Right cardiac atrium (tissue), 5 donors: ENCODE measurements at places on chromosomes 12 and 14. TPM values are rescaled to one million over a fixed set of nuclear protein-coding genes. Genes with fewer than 3 reads are reported as not detected.

DNA sequence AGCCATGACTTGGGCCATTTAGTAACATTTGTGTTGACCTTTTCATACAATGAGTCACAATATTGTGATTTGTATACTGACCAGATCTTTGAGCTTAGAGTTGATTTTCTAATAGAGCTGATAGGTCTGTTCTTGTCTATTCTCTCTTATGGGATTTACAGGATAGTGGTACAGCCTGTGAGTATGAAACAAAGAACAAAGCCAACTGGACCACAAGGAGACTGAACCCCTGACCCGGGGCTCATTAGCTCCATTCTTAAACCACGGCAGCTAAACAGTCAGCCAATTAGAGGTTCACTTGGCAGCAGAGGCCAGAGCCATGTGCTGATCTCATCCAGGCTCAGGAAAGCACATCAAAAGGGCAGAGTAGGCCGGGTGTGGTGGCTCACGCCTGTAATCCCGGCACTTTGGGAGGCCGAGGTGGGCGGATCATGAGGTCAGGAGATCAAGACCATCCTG, 59.1 kb upstream of the GNPNAT1 start:
- no peak for DNase-seq

DNA sequence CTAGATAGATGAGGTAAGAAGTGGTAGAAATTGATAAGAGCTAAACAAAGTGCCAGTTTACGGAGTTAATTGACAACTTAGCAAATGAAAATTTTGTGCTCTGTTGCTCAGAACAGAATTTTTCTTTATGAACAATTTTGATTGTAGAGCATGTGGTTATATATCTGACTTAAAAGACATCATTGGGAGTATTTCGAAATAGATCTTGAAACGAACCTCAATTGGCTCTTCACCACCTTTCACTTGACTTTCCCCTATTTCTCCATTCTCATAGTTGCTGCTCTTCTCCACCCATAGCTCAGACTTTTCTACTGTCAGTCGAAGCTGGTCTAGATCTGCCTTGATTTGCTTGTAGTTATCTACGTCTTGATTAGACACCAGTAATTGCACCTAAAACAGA, 212.1 kb downstream of the ITPR2 start:
- DNase-seq: no peak

- no peak for DNase-seq
These were observed 1.9 kb upstream of the RAB35 start for GRCh38 chr12:120118321-120119061.

The INHBC gene
- not detected for total RNA-seq

- DNase-seq: peak; percentile 70
These were observed 459 bp downstream of the NUAK1 start for GRCh38 chr12:106138357-106138632.

The GPRC5A gene
- total RNA-seq: 4.9 TPM

DNA sequence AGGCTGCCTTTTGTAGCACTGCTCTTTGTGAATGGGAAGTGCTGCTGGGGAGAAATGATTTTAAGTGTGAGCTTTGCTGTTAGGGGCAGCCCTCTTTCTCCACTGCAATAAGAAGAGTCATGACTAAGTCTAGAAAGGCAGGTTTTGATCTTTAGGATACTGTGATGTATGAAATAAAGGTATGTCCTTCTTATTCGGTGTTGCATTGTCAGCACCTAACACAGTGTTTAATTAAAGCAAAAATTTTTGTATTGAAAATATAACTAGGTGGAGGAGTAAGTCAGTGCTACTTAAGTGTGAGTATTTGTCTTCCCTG, 81.5 kb downstream of the ETV6 start:
- DNase-seq: no peak

DNA sequence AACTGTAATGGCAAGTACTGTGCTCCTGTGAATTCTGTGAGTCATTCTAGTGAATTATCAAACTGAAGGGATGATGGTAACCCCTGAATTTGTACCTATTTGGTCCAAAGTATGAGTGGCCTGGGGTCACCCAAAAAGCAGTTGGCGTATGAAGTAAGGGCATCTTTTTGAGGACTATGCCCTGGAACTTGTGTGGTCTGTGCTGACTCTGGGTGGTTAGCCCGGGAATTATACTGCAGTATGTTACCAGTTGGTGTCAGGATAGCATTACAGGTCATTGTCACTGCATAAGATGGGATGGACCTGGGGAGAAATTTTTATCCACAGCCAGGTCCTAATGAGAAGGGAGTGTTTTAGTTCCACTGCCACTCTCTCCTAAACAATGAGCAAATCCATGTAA, 174.7 kb downstream of the SSPN start:
- DNase-seq: no peak

The ACOT6 gene
- total RNA-seq: not detected

The KRT80 gene
- not detected for total RNA-seq

The PROX2 gene
- not detected for total RNA-seq

DNA sequence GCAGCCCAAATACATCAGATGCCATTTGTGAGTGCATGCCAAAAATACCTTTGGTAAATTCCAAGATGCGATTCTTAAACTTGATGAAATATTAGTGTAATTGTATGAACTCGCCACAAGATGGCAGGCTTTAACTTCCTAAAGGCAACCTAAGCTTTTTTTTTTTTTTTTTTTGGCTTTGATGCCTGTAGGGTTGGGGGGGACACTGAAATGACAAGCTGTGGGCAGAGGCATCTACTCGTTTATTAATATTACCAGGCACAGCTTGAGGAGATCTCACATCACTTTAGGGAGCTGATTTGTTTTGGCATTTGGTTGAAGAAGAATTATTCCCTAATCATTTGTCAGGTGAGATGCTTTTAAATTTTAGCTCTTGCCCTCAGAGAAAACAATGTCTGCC, 126.7 kb upstream of the CCDC196 start:
- no peak for DNase-seq

DNA sequence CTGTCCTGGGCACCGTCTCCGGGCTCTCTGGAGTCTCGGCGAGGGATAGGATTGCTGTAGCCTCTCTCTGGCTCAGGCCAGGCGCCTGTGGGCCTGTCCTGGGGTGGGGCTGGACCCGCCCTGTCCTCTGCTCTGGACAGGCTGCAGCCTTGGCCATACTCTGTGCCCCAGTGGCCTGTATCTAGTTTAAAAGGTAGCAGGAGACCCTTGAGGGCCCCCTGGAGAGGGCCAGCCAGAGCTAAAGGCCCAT, 1.8 kb downstream of the KIF26A start:
- peak; percentile 11 for DNase-seq

The CNOT2 gene
- total RNA-seq: 41.7 TPM

DNA sequence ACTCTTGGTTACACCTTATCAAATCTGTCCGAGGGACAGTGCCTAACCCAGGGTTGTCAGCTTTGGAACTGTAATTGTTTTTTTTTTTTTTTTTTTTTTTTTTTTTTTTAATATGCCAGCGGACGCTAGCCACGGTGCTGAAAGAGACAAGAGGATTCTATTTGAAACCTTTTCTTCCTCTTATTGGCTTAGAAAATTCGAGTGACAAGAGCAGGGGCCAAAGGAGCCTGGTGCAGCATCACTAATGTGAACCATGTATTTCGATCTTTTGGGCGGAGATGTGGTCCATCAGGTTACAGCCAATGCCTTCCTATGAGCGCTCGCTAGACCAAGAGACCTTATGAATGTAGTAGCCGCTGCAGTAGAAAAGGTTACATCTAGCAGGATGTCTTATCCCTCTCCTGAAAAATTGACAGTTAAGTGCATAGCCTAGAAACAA, 922 bp downstream of the PTPRR start:
- DNase-seq: no peak

DNA sequence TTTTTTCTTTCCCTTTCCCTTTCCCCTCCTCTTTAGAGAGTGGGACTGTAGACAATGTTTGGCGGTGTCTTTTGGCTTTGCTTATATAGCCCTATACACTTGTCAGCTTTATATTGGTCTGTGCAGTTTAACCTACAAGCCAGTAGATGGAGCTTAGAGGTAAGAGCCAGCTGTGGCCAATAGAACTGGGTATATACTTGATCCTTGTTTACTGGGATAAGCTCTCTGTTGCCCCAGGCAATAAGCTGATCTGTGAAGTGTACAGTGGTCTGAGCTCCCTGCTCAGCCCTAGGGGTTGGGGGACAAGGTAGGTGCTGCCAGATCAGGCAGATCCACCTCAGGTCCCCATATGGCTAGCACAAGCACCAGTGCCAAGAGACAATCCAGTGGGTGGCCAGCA, 434.1 kb downstream of the NOVA1 start:
- DNase-seq: peak; percentile 18

DNA sequence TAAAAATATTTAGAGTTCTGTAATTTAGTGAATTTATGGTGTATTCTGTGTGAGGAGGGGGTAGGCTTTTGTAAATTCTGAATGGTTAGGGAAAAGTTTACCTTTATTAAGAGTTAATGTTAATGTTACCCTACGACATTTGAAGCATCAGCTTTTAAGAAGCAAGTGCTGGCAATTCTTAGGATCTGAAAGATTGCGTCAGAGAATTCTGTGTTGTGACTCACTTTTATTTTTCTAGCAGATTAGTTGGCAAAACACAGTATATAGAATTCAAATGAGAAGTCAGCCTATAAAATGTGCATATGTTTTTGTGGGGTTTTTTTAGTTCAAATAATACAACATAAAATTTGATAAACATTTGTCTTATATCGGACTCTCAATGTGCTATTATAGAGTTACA, 97.6 kb downstream of the RAD52 start:
- no peak for DNase-seq

GRCh38 chr12:132123970-132124765, 20.0 kb downstream of the DDX51 start:
- no peak for DNase-seq

The DENND5B gene
- 37.6 TPM for total RNA-seq

The POTEM gene
- total RNA-seq: not detected

DNA sequence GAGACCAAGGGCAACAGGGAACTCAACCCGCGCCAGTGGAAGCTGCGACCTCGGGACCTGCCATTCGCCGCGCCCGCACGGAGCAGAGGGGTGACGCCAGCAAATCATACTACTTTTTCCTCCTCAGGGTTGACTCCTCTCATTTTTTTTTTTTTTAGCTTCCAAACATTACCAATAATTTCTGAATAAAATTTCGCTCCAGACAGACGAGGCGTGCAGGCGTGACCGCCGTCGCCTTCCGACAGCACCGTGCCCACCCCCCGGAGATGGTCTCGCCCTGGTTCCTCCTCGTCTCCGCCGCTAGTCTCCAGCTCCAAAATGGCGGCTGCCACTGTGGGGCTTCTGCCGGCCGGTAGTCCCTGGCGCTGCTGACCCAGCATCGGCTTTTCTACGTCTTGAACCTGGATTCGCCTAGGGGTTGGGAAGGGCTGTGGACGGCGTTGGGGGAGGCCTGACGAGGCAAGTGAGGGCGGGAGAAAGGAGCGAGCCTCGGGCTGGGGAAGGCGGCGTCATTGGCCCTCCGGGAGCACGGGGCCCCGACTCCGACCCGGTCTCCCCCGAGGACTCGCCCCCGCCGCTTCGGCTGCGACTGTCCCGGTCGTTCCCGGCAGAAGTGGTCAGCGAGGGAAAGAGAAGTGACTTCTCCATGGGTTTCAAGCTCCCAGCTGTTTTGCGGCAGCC, at the start of the genes CPSF2 and NDUFB1:
CPSF2 (plus strand) TSS at position 300 of the 681 bp plus-strand sequence. CDS start 9,016 bp downstream, outside the sequence.
NDUFB1 (minus strand) TSS at position 37 of the 681 bp plus-strand sequence. CDS start 4,069 bp downstream, outside the sequence.
- DNase-seq: peak; percentile 93

DNA sequence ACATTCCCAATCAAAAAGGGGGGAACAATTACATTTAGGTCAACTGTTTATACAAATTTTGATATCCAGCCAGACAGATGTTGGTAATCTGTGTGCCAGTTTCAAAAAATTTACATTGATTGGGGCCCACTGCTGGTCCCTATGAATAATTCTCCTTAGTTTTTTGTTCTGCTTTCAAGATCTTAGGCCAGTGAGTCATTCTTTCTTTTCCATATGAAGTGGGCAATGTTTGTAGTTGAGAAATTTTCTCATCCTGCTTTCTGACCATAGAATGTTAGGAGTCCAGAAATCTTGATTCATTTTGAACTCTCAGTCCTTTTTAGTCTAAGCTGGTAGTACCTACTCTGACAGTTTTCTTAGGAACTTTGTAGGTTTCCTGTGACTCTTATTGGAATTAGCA, 244.3 kb downstream of the DIO2 start:
- no peak for DNase-seq

GRCh38 chr12:49824416-49824815, 3.8 kb downstream of the NCKAP5L start:
- no peak for DNase-seq

The LRTM2 gene
- total RNA-seq: not detected

The CAPZA3 gene
- not detected for total RNA-seq

GRCh38 chr12:52946797-52947547, 1.9 kb upstream of the KRT18 start:
- DNase-seq: no peak

- DNase-seq: peak; percentile 90
These were observed 92.8 kb downstream of the NINJ2 start for GRCh38 chr12:570435-570920.

DNA sequence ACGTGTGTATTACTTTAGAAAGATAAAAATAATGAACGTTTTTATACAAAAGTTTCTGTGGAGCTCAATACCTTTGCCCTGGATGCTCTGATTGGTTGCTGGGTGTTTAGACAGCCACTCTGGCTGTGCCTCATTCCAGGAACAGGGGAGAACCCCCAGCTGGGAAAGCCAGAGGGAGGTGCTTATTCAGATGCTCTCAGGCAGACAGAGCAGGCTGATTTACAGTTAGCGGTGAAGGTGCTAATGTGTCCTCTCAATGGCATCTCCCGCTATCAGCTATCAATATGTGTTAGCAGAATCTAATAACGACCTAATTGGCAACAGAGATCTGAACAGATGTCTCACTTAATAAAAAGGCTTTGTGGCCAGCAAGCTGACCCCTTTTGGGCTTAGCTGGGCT, 402.3 kb downstream of the NUAK1 start:
- no peak for DNase-seq

DNA sequence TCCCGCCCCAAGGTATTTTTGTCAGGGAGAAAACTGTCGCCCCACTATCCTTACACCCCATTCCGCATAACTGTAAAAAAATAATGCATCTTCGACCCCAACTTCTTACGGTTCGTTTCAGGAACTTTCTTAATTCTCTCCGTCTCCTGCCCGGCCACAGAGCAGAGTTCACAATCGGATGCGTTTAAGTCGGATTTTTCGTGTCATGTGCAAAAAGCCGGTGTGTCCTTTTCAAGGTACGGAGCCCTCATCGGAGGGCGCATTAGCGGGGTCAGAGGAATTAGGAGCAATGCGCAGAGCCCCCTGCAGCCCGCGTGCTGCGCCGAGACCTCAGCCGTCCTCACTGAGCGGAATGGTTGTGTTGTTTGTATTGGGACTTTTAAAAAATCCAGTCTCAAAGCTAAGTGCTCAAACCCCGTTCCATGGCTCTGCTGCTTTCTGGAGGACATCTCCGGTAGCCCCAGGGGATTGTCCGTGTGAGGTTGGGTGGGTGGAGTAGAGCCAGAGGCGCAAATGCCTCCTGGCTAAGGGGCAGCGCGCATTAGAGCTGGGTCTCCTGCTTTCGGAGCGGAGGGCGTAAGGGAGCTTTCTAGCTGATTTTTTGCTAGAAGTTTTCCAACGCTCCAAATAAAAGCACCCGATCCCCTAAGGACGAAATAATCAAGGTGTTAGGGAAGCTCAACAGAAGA, 3.9 kb upstream of the GSC start:
- no peak for DNase-seq

- DNase-seq: no peak
These were observed 80.7 kb downstream of the KCNA5 start for GRCh38 chr12:5124401-5124800.

GRCh38 chr12:56223571-56224101, 506 bp upstream of the NABP2 start:
- no peak for DNase-seq
